Spinal cord (tissue), 10 donors: ENCODE measurements at places on chromosomes 4 and X. TPM values are rescaled to one million over a fixed set of nuclear protein-coding genes. Genes with fewer than 3 reads are reported as not detected.

The CACNA1F gene
- under 0.01 TPM for total RNA-seq

The KIF4A gene
- total RNA-seq: 6.3 TPM

The SMIM10L2A gene
- 14.4 TPM for total RNA-seq

The DCK gene
- 22.6 TPM for total RNA-seq

The PAGE2 gene
- total RNA-seq: not detected

The PPP4R3C gene
- total RNA-seq: not detected

The PABPC5 gene
- total RNA-seq: 9.1 TPM

The SASH3 gene
- 4.8 TPM for total RNA-seq

The EOLA2 gene
- total RNA-seq: 14.2 TPM

The MAGED4 gene
- 39.7 TPM for total RNA-seq

DNA sequence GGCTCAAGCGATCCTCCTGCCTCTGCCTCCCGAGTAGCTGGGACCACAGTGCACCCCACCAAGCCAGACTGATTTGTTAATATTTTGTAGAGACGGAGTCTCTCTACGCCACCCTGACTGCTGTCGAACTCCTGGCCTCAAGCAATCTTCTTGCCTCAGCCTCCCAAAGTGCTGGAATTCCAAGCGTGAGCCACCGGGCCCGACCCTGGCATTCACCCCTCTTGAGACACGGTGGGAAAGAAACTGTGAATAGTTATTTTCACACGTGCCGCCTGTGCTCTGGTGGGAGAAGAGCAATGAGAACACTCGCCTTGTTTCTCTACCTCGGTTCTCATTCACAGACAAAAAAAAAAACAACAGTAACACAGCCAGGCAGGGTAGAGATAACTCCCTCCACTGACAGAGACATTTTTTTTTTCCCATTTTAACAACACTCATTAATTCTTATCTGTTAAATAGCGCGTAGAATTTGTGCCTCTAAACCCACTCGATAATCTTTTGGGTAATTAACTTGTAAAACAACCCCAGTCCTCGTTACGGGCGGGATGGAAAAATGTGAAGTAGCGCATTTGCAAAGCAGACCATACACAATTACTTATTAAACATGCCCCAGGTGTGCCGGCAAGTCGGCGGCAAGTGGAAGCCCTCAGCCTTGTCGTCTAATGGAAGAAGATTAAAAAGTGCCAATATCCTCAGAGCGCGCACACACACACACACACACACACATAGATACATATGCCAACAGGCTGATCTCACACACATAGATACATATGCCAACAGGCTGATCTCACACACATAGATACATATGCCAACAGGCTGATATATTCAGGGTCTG, 103.3 kb downstream of the DHRSX start:
- peaks cover 5% of the 10 kb centered on the region for H3K36me3 ChIP-seq
- H3K4me3 ChIP-seq: no peak overlapping the region
- H3K27me3 ChIP-seq: no peaks in the 10 kb centered on the region
- peaks cover 20% of the 10 kb centered on the region for H3K4me1 ChIP-seq
- DNase-seq: peak; percentile 92

GRCh38 chr4:26126994-26127393, 193.8 kb upstream of the RBPJ start:
- H3K4me1 ChIP-seq: no peaks in the 10 kb centered on the region
- H3K27ac ChIP-seq: no peak overlapping the region
- no peak for DNase-seq
- no peaks in the 10 kb centered on the region for H3K36me3 ChIP-seq

- no peaks in the 10 kb centered on the region for H3K36me3 ChIP-seq
- peak overlapping the region; percentile 93 for H3K4me3 ChIP-seq
- H3K27me3 ChIP-seq: no peaks in the 10 kb centered on the region
- H3K4me1 ChIP-seq: no peaks in the 10 kb centered on the region
These were observed 1.7 kb upstream of the BMP2K start for GRCh38 chr4:78774417-78774816.

DNA sequence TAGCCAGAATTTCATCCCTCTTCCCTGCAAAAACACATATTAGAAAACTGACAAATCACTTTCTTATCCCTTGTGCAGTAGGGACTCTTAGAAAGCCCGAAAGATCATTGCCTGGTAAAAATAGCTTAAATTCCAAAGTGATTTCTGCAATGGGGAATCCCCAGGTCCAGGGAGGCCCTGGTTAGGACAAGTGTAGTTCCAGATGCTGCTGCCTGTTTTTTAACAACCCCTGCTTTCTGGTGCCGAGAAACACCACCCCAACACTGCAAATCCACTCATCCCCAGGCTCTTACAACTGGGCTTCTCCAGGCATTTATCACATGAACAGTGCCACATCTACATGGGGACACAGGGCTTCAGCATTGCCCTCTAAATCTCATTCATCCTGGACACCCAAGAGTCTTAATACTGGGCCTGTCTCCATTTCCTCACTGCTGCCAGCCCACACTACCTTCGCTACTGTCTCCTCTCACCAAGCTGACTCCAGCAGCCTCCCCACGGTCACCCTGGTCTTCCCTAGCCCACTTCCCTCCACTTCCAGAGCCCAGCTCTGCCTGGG, 112.2 kb upstream of the PSAPL1 start:
- H3K36me3 ChIP-seq: no peaks in the 10 kb centered on the region
- peaks cover 6% of the 10 kb centered on the region for H3K4me1 ChIP-seq
- no peaks in the 10 kb centered on the region for H3K27me3 ChIP-seq
- no peak overlapping the region for H3K4me3 ChIP-seq
- no peak for DNase-seq
- no peak overlapping the region for H3K27ac ChIP-seq

DNA sequence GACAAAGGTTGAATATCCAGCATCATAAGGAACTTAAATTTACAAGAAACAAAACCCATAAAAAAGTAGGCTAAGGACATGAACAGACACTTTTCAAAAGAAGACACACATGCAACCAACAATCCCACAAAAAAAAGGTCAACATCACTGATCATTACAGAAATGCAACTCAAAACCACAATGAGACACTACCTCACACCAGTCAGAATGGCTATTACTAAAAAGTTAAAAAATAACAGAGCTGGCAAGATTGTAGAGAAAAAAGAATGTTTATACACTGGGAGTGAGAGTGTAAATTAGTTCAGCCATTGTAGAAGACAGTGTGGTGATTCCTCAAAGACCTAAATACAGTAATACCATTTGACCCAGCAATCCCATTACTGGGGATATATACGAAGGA, 474.7 kb downstream of the TRIML1 start:
- no peak for DNase-seq
- no peak overlapping the region for H3K27ac ChIP-seq
- no peaks in the 10 kb centered on the region for H3K27me3 ChIP-seq
- H3K4me3 ChIP-seq: no peak overlapping the region
- H3K36me3 ChIP-seq: no peaks in the 10 kb centered on the region
- no peaks in the 10 kb centered on the region for H3K4me1 ChIP-seq

DNA sequence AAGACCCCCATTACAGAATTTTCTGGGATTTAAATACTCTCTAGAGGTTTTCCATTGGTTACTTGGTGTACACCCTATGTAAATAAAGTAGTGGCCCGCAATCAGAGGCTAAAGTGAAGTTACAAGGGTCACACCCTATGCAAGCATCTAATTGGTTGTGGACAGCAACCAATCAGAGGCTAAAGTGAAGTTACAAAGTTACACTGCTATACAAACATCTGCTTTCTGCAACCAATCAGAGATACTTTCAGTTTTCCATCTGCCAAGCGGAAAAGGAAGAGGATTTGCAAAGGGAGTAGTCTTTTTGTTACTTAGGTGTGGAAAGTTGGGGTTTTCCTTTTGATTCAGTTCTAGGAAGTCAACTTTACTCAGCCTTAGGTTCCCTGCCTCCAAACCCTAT, 2.0 kb upstream of the ATRX start:
- no peak for DNase-seq
- H3K36me3 ChIP-seq: no peaks in the 10 kb centered on the region
- H3K4me3 ChIP-seq: no peak overlapping the region
- H3K4me1 ChIP-seq: no peaks in the 10 kb centered on the region

DNA sequence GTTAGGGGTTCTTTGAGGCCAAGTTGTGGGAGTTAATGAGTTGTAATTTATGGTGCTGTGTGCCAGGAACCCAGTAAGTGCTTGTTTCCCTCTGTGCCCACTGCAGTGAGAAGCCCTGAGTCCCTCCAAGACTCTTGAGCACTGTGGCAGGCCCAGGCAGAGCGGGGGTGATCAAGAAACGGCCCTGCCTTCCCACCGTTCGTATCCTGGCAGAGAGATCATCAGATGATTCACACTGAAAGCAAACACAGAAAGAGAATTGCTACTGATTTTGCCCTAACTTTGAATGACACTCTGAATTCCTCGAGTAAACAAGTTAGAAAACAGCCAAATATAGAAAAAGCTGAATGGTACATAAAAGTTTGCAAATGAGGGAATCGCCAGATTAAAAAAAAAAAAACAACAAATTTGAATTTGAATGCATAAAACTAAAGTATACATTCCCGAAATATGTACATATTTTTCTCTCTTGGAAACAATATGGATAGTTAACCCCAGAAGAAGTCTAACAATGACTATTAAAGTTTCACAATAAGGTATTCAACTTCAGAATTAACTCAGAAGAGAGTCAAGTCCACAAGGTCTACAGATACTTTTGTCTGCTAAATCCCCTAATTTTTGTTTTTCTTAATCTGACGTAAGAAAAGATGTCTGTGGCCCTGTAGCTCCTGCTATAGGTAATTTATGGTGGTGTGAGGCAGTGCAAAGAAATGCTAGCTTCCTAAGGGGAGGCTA, 71.8 kb downstream of the AFAP1 start:
- no peak overlapping the region for H3K27ac ChIP-seq
- no peaks in the 10 kb centered on the region for H3K27me3 ChIP-seq
- no peak for DNase-seq
- H3K36me3 ChIP-seq: peaks cover 27% of the 10 kb centered on the region
- no peak overlapping the region for H3K4me3 ChIP-seq
- H3K4me1 ChIP-seq: peaks cover 21% of the 10 kb centered on the region

DNA sequence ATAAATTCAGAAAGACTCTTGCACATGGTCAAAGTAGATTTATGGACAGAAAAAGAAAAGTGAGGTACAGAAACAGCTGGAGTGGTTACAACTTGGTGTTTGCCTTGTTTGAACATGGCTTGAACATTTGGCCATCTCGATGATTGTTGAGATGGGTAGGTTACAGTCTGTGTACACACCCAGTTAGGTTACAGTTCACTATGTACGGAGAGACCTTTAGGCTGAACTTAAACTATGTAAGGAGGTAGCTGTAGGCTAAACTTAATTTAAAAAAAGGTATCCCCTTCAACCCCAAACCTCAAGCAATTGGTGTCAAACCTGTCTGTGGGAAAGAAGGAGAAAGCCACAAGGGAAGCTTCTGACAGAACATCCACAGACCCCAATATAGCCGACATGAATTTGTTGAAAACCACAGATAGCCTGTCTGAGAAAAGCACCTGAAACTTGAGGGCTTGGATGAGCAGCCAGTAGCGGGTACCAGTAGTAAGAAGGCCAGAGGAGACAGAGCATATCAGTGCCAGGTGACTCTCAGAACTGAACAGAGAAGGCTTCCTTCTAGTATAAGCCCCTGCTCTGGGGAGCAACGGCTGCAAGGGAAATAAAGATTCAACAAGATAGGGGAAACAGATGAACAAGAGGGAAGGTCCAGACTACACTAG, 247.9 kb upstream of the GALNTL6 start:
- H3K36me3 ChIP-seq: no peaks in the 10 kb centered on the region
- DNase-seq: no peak
- no peaks in the 10 kb centered on the region for H3K4me1 ChIP-seq
- no peak overlapping the region for H3K4me3 ChIP-seq

DNA sequence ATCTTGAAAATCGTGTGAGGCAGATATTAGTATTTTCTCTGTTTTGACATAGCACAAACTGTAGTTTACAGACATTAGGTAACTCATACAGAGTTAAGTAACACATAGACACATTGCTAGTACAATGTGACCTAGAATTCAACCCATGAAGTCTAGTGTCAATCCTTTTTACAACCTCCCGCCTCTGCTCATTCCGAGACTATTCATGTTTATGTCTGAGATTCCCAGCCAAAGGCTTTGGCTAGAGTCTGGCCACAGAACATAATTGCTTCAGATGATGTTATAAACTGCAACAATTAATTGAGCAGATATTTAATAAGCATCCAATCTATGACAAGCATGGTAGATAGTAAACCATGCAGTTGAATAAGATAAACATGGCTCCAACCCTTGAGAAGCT, 841.0 kb downstream of the STIM2 start:
- no peaks in the 10 kb centered on the region for H3K4me1 ChIP-seq
- no peaks in the 10 kb centered on the region for H3K36me3 ChIP-seq
- no peak overlapping the region for H3K4me3 ChIP-seq
- no peak overlapping the region for H3K27ac ChIP-seq

DNA sequence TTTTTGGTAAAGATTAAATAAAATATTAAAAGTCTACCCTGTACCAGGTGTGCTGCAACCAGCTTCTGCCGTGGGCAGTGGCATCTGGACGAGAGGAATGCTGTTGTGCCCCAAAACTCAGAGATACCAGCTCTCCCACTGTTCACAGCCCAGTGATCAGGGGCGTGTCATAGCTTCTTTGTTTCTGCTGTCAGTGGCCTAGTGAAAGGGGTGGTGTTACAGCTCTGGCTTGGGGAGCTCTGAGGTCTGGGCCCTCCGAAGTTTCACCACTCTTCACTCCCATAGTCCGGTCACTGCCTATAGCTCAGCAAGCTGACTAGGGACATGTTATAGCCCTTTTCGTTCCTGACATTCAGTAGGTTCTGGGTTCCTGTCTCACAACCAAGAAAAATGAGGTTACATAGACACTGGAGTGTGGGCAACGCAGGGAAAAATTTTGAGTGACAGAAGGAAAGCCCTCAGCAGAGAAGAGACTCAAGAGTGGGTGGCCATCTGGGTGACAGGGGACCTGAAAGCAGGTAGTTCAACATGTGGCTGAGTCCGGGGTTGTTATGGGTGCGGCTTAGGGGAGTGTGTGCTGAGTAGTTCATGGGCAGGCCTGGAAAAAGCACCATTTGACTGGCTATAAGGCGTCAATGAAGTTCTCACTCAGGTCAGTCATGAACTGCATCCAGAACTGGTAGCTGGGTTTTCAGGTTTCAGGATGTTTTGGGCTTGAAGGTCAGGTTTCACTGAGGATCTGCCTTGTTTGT, 1184.4 kb upstream of the PABPC4L start:
- no peaks in the 10 kb centered on the region for H3K36me3 ChIP-seq
- H3K27me3 ChIP-seq: no peaks in the 10 kb centered on the region
- H3K27ac ChIP-seq: no peak overlapping the region
- H3K4me3 ChIP-seq: no peak overlapping the region

- no peaks in the 10 kb centered on the region for H3K27me3 ChIP-seq
- no peak overlapping the region for H3K4me3 ChIP-seq
- no peaks in the 10 kb centered on the region for H3K4me1 ChIP-seq
- H3K36me3 ChIP-seq: no peaks in the 10 kb centered on the region
- no peak for DNase-seq
These were observed 48.0 kb upstream of the APELA start for GRCh38 chr4:164828955-164829354.
